ENCODE measurements at places on chromosomes 16 and 17.
A peak's percentile ranks its signal among the peaks of the same experiment; 100 is the strongest.

DNA sequence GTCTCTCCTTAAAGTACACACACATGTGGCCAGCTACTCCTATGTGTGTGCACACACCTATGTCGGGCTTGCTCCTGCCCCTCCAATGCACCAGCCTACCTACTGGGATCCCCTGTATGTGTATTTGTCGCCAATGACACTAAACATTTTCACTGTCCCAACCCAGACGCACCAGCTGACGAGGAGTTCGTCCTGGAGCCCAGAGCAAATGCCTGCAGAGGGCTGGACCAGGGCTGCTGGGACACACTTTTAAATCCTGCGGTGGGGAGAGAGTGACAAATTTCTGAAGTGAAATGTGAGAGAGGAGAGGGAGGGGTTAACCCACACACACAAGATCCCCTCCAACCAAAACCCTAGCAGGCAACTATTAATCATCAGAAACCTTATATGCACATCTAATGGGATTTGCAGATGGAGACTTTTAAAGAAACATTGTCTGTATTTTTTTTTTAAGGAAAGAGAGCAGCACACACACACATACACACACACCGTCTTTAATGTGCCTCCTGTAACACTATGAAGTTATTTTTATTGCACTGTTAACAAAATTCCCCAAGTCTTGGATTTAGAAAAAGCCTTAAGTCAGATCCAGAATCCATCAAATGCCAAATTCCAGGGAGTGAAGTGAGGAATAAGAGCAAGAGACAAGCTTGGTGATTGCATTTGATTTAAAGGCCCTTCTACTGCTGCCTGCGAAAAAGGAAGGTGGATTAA, at the start of gene MEOX1:
Gene MEOX1, minus strand, starts transcription at position 224 of the 714 bp plus-strand sequence. CDS start 388 bp downstream, outside the sequence.
- peak; percentile 60 for DNase-seq

GRCh38 chr16:89422527-89422904, 67.8 kb downstream of the ANKRD11 start:
- peak; percentile 39 for DNase-seq

GRCh38 chr17:4735876-4736651, 3.6 kb upstream of the ZMYND15 start:
- DNase-seq: no peak

DNA sequence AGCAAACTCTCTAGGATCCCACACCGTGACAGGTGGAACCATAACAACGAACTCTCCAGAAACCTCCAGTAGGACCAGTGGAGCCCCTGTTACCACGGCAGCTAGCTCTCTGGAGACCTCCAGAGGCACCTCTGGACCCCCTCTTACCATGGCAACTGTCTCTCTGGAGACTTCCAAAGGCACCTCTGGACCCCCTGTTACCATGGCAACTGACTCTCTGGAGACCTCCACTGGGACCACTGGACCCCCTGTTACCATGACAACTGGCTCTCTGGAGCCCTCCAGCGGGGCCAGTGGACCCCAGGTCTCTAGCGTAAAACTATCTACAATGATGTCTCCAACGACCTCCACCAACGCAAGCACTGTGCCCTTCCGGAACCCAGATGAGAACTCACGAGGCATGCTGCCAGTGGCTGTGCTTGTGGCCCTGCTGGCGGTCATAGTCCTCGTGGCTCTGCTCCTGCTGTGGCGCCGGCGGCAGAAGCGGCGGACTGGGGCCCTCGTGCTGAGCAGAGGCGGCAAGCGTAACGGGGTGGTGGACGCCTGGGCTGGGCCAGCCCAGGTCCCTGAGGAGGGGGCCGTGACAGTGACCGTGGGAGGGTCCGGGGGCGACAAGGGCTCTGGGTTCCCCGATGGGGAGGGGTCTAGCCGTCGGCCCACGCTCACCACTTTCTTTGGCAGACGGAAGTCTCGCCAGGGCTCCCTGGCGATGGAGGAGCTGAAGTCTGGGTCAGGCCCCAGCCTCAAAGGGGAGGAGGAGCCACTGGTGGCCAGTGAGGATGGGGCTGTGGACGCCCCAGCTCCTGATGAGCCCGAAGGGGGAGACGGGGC, 1.3 kb downstream of the SPN start:
- no peak for DNase-seq

Data from RCC 7860 (cell line).